ENCODE measurements at places on chromosomes 5 and 9. TPM values are rescaled to one million over a fixed set of nuclear protein-coding genes. Genes with fewer than 3 reads are reported as not detected.

GRCh38 chr5:125049721-125050702 is 303.6 kb upstream of the ZNF608 start:
- H3K27me3 ChIP-seq = no peaks in the 10 kb centered on the region
- H3K36me3 ChIP-seq = no peaks in the 10 kb centered on the region
- DNase-seq = no peak
- H3K4me3 ChIP-seq = no peak overlapping the region

GRCh38 chr5:474840-475661 is 32.1 kb downstream of the EXOC3 start:
- peak overlapping the region; percentile 76 for H3K4me3 ChIP-seq
- no peaks in the 10 kb centered on the region for H3K27me3 ChIP-seq
- DNase-seq = no peak
- no peaks in the 10 kb centered on the region for H3K36me3 ChIP-seq
- H3K4me1 ChIP-seq = peaks cover 25% of the 10 kb centered on the region

DNA sequence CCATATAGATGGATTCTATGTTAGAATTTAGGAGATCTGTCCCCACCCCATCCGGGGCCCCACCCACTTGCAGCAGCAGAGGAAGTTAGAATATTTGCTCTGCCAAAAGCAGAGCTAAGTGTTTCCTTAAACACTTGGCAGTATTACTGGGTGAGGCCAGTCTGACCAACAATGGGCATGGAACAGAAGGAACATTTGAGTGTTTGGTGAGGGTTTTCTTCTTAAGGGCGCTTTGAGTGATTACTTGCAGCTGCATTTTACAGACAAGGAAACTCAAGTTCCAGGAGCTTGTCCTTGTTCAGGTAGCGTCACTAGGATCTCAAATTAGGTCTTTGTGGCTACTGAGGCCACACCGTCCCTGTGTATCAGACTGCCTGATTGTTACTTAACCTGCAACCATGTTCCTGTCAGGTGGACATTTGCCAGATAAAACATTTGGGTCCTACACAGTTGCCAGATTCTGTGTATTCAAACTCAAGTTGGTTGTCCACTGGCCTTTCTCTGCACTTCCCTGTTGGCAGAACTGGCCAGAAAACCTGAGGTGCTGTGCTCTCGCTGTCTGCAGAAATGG is 59.3 kb downstream of the SLC46A2 start:
- no peaks in the 10 kb centered on the region for H3K27me3 ChIP-seq
- peak; percentile 66 for DNase-seq
- H3K4me3 ChIP-seq = no peak overlapping the region
- H3K4me1 ChIP-seq = no peaks in the 10 kb centered on the region
- peak overlapping the region; percentile 47 for H3K27ac ChIP-seq
- peaks cover 2% of the 10 kb centered on the region for H3K36me3 ChIP-seq

DNA sequence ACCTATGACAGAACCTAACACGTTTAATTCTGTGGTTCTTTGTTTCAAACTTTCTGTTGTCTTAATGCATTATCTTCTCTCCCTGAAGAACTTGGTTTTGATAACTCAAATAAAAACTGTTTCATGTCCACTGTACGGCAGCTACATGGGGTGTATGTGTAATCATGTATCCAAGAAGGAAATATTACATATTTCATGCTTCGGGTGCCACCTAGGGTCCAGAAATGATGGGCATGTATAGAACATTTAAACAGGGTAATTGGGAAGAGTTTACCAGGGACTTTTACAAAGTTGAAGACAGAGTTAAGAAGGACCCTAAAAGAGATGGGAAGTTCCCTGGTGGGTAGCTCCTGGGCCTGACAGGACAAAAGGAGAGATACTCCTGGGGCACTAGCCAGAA is 291.3 kb downstream of the FBXL7 start:
- H3K27ac ChIP-seq = no peak overlapping the region
- no peaks in the 10 kb centered on the region for H3K27me3 ChIP-seq
- no peaks in the 10 kb centered on the region for H3K36me3 ChIP-seq
- DNase-seq = no peak
- no peak overlapping the region for H3K4me3 ChIP-seq

DNA sequence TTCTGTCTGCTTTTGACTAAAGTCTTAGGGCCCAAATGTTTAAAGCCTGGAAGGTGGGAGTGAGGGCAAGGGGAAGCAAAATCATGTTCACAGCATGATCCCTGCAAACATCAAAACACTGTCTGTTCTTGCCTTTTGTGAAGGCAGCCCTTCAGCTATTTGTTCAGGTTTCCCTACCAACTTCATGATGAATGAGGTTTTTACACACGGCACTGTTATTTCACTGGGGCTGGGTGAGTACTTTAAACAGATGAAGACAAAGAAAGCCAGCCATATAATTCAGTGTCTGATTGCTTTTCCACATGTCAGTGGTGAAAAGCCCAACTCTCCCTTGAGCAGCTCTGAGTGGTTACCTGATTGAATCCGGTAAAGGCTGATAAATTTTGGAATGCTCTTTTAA is 224.7 kb upstream of the GRAMD2B start:
- H3K27ac ChIP-seq = no peak overlapping the region
- H3K36me3 ChIP-seq = no peaks in the 10 kb centered on the region
- no peak for DNase-seq
- H3K4me3 ChIP-seq = no peak overlapping the region
- H3K27me3 ChIP-seq = no peaks in the 10 kb centered on the region
- H3K4me1 ChIP-seq = no peaks in the 10 kb centered on the region

GRCh38 chr9:4661165-4661564 is 929 bp upstream of the PLPP6 start:
- H3K27ac ChIP-seq = peak overlapping the region; percentile 75
- H3K4me3 ChIP-seq = no peak overlapping the region
- no peaks in the 10 kb centered on the region for H3K36me3 ChIP-seq
- peaks cover 35% of the 10 kb centered on the region for H3K4me1 ChIP-seq
- no peak for DNase-seq

- DNase-seq = no peak
- peak overlapping the region; percentile 60 for H3K27ac ChIP-seq
- peaks cover 88% of the 10 kb centered on the region for H3K4me1 ChIP-seq
- no peaks in the 10 kb centered on the region for H3K27me3 ChIP-seq
- H3K36me3 ChIP-seq = no peaks in the 10 kb centered on the region
- no peak overlapping the region for H3K4me3 ChIP-seq
These were observed 12.6 kb downstream of the RAPGEF1 start for GRCh38 chr9:131727184-131727759.

- no peak overlapping the region for H3K4me3 ChIP-seq
- H3K27me3 ChIP-seq = no peaks in the 10 kb centered on the region
- no peak overlapping the region for H3K27ac ChIP-seq
- no peaks in the 10 kb centered on the region for H3K36me3 ChIP-seq
These were observed 296.9 kb downstream of the FAM170A start for GRCh38 chr5:119926301-119926700.

DNA sequence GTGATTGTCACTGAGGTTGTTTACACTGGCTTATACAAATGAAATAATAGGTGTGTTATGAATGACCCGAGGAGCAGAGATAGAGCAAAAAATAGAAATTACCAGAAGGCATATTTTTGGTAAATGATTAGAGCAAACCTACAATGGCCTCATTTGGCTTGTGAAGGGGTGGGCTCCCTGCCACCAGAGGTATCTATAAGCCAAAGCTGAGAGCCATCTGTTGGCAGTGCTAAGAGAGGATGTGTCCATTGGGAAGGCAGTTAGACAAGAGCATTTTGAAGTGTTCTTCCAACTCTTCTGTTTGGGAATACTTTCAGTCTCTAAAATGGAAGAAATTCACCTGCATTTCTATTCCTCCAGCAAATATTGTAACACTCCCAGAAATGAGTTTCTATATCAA is 10.6 kb downstream of the NIPAL4 start:
- H3K27me3 ChIP-seq = no peaks in the 10 kb centered on the region
- peaks cover 34% of the 10 kb centered on the region for H3K4me1 ChIP-seq
- H3K27ac ChIP-seq = no peak overlapping the region
- no peak for DNase-seq

GRCh38 chr9:110128664-110129329 is 79.2 kb downstream of the C9orf152 start:
- H3K36me3 ChIP-seq = no peaks in the 10 kb centered on the region
- no peak for DNase-seq
- H3K27me3 ChIP-seq = no peaks in the 10 kb centered on the region
- no peak overlapping the region for H3K4me3 ChIP-seq
- peak overlapping the region; percentile 93 for H3K27ac ChIP-seq

GRCh38 chr5:90644132-90644531 is 85.5 kb downstream of the ADGRV1 start:
- peak overlapping the region; percentile 76 for H3K27ac ChIP-seq
- no peak for DNase-seq
- no peaks in the 10 kb centered on the region for H3K27me3 ChIP-seq
- H3K36me3 ChIP-seq = no peaks in the 10 kb centered on the region

DNA sequence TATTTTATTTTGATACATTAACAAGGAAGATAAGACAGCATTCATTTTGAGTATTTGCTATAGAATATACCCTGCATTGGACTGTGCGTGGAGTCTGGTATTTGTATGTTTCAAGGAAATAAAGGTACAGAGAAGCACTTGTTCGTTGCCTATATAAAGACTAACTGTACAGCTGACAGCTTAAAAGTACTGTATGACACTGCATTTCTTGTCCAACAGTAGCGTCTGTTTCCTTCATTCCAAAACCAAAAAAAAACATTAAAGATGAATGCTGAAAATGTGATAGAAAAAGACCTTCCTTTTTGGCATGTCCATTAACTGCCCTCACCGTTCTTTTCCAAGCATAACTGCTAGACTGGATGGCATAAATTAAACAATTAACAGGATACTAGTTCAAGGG is 15.3 kb downstream of the TNFAIP8 start:
- H3K4me1 ChIP-seq = peaks cover 5% of the 10 kb centered on the region
- no peak overlapping the region for H3K27ac ChIP-seq
- H3K4me3 ChIP-seq = no peak overlapping the region
- no peaks in the 10 kb centered on the region for H3K27me3 ChIP-seq
- no peak for DNase-seq
- H3K36me3 ChIP-seq = no peaks in the 10 kb centered on the region

- no peaks in the 10 kb centered on the region for H3K36me3 ChIP-seq
- H3K4me1 ChIP-seq = peaks cover 49% of the 10 kb centered on the region
- H3K4me3 ChIP-seq = no peak overlapping the region
- DNase-seq = no peak
- H3K27me3 ChIP-seq = no peaks in the 10 kb centered on the region
- no peak overlapping the region for H3K27ac ChIP-seq
These were observed 16.0 kb downstream of the SLC22A5 start for GRCh38 chr5:132385326-132386105.

DNA sequence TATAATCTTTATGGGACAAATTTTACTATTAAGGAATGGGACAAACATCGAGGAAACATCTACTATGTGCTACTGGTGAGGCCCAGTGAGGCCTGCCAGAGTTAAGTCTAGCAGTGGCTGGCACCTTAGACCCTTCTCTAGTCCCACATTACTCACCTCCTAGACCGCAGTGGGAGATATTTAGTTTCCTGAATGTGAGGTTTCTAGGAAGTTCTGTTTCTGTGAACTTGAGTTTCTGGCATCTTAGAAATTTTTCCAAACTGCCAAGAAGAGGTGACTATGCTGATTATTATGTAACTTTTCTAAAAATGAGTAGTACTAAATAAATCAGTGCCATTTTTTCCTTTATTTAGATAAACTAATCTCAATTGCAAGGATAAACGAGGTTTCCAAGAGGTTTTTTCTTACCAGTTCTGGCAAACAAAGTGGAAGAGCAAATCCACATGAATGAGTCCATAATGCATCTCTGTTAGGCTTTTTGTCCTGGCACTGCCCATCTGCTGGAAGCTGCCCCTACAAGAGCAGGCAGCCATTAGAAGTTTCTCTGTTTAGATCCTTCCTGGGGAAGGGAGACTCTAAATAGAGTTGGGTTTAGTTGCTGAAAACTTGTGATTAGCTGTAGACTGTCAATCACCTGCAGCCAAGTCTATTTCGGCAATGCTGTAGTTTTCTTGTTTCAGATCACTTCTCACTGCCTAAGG is 348.7 kb downstream of the MAN2A1 start:
- H3K27me3 ChIP-seq = no peaks in the 10 kb centered on the region
- no peaks in the 10 kb centered on the region for H3K4me1 ChIP-seq
- no peak for DNase-seq
- no peak overlapping the region for H3K4me3 ChIP-seq

DNA sequence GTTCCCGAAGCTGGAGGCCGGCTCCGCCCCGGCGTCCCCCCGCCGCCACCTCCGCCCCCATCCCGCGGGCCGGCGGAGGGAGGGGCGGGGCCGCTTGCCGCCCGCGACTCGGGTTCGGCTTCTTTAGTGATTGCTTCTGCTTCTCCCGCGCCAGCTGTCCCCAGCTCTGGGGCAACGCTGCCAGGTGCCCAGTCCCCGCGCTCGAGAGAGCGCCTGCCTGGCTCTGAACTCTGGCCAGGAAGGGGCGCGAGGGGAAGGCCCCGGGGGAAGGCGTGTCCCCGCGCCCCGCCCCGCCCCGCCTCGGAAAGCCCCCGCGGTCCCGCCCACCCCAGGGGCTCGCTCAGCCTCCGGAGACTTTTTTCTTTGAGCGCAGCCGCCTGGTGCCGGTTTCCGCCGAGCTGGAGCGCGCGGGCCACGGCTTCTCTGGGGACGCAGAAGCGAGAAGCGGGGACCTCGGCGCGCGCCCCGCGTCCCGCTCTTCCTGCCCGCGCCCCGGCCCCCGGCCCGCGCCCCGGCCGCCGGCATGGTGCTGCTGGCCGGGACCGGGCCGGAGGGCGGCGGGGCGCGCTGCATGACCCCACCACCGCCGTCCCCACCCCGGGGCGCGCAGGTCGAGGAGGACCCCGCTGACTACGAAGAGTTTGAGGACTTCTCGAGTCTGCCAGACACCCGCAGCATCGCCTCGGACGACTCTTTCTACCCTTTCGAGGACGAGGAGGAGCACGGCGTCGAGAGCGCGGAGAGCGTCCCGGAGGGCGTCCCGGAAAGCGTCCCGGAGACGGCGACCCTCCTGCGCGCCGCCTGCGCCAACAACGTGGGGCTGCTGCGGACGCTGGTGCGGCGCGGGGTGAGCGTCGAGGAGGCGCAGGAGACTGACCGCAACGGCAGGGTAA is at the start of gene ANKRD33B:
Gene ANKRD33B (plus strand): TSS at position 126 of the 893 bp plus-strand sequence. CDS start 398 bp downstream, at position 524.
- peak within 1 kb of the TSS; percentile 77 for H3K27ac ChIP-seq
- no peaks in the 10 kb centered on the region for H3K27me3 ChIP-seq
- H3K36me3 ChIP-seq = no peaks in the 10 kb centered on the region
- peak within 1 kb of the TSS; percentile 56 for H3K4me3 ChIP-seq

- DNase-seq = peak; percentile 57
- no peak overlapping the region for H3K27ac ChIP-seq
- H3K36me3 ChIP-seq = no peaks in the 10 kb centered on the region
- H3K27me3 ChIP-seq = no peaks in the 10 kb centered on the region
- H3K4me1 ChIP-seq = no peaks in the 10 kb centered on the region
These were observed 10.9 kb upstream of the GADD45G start for GRCh38 chr9:89593727-89594427.

GRCh38 chr5:83522446-83522845 is 50.9 kb downstream of the VCAN start:
- no peak overlapping the region for H3K4me3 ChIP-seq
- no peak for DNase-seq
- H3K4me1 ChIP-seq = no peaks in the 10 kb centered on the region
- H3K36me3 ChIP-seq = peaks cover 19% of the 10 kb centered on the region
- no peak overlapping the region for H3K27ac ChIP-seq
- H3K27me3 ChIP-seq = no peaks in the 10 kb centered on the region

The C1QTNF3 gene
- 1.2 TPM for total RNA-seq

The SPINK5 gene
- total RNA-seq = 1.8 TPM

The DMXL1 gene
- total RNA-seq = 40.5 TPM

The TMEM161B gene
- total RNA-seq = 6.4 TPM

The CSF1R gene
- 24.6 TPM for total RNA-seq

The CYLC2 gene
- not detected for total RNA-seq

The SPINK6 gene
- not detected for total RNA-seq

The GNA14 gene
- 2.2 TPM for total RNA-seq

The CNTNAP3B gene
- 19.7 TPM for total RNA-seq

The TXNDC8 gene
- not detected for total RNA-seq

The CHMP5 gene
- total RNA-seq = 51.1 TPM

The SHISAL2B gene
- not detected for total RNA-seq

The ANXA2R gene
- not detected for total RNA-seq

The ZNF618 gene
- total RNA-seq = 1.4 TPM

Measured in right atrium auricular region (tissue), 2 donors.